ENCODE measurements at places on chromosomes 12 and 14.

DNA sequence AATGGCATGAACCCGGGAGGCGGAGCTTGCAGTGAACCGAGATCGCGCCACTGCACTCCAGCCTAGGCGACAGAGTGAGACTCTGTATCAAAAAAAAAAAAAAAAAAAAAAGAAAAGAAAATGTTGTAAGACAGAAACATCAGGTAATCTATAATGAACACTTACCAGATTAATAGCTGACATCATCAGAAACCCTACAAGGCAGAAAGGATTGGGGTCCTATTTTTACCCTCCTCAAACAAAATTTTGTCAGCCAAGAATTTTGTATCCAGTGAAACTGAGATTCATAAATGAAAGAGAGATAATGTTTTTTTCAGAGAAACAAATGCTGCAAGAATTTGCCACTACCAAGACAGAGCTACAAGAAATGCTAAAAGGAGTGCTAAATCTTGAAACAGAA is 14.1 kb downstream of the CLEC1A start:
- DNase-seq: no peak

GRCh38 chr14:91229743-91230200 is 14.7 kb downstream of the GPR68 start:
- no peak for DNase-seq

GRCh38 chr12:131965073-131965472 is 15.3 kb downstream of the EP400 start:
- no peak for DNase-seq

DNA sequence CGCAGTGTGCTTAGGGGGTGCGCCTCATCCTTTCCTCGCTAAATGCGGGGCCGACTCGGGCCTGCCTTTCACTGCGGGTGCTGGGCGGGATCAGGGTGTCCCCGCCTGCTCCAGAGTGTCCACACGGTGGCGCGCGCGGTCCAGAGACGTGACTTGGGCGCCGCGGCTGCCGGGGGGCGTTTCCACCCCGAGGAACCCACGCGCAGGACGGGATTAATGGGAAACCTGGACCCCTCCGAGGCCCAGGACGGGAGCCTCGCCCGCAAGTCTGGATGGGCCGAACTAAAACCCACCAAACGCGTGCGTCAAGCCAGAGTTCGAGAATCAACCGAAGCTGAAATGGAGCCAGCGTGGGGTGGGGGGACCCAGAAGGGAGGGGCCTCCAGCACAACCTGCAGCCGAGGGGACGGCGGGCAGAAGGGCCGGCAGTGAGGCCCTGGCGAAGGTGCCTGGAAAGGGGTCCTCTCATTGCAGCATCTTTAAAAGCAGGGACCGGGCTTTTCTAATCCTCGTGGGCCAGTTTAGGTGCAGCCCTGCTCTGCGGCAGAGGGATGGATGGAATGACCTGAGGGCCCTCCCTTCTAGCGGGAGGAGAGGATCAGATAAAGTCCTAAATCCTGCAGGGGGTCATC is 93.3 kb downstream of the NINJ2 start:
- DNase-seq: peak; percentile 80

DNA sequence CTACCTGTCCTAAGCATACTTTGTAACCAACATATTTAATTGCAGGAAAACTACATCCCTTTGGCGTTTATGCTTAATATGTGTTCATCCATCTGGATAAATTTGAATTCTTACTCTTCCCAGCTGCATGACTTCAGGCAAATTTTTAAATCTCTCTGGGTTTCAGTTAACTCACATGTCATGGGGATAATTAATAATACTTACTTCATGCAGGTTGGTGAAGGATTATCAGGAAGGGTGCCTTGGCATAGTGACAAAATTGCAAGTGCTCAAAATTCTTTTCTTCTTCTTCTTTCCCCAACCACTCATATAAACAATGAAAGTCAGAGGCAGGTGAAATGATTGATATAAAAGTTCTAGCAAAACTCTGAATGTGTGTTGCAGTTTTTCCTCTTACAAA is 15.9 kb downstream of the SYT10 start:
- no peak for DNase-seq

DNA sequence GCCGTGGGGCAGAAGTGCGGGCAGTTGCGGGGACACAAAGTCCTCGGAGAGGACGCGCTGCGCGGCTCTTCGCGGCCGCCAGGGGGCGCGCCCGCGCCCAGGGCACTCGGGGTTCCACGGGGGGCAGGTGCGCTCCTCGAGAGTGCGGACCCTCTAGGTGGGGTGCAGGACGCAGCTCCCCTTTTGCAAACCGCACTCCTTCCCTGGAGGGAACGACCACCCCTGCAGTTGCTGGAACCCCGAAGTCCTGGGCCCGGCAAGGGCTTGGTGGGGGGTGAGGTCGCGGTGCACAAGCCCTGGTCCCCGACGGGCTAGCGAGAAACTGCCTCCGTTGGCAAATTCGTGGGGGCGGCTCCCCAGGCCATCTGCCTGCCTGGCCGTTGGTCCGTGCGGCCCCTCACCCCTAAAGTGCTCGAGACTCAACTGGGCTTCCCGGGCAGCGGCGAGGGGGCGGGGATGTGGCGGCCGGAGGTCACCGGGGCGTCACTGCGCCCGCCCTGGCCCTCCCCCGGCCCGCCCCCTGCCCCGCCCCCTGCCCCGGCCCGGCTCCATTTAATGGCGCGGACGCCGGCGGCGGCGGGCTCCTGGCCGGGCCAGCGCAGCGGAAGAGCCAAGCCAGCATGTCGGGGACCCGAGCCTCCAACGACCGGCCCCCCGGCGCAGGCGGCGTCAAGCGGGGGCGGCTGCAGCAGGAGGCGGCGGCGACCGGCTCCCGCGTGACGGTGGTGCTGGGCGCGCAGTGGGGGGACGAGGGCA is at the start of gene ADSS1:
ADSS1 (plus strand) TSS at position 579 of the 756 bp plus-strand sequence; CDS start at position 621, 42 bp downstream.
- no peak for DNase-seq

GRCh38 chr14:22735096-22735495 is 31.4 kb upstream of the OXA1L start:
- no peak for DNase-seq

DNA sequence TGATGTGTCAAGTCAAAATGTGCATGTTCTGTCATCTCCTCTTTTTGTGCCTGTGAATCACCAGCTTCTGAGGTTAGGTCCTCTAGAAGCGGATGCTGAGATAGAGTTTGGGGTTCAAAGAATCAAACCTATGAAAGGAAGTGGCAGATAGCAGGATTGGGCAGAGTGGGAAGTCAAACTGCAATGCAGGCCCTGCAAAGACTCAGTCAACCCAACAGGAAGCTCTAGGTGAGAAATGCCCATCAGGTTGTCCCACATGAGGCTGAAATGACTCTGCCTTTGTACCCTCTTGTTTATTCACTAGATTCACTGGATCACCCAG is 4.5 kb upstream of the MIA2 start:
- DNase-seq: no peak
